ENCODE measurements at places on chromosomes 4 and X.

DNA sequence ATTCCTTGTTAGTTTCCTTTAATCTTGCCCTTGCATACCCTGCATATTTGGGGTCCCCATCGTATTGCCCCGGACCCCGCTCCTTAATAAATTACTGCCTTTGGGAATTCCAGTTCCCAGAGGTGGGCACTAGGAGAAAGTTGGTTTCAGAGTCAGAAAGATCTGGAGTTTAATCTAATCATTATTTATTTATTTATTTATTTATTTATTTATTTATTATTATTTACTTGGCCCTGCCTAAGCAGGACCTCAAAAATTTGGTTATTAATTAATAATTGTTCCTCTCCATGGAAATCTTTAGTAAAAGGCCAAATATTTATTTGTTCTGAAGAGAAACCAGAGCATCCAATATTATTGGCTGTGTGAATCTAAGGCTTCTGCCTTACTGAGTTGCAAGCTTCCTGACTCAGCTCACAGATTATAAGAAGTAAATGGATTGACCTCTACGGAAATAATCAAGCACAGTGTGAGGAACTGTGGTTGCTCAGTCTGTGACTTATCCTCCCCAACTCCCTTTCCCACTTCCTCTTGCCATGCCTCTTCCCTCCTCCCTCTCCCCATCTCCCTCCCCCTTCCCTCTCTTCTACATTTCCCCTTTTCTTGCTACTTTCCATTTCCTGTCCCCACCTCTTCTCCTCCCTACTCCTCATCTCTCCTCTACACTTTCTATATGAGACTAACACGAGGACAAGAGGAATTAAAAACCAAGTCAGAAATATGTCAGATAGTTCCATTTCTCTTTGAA is 61.5 kb upstream of the AP1S2 start:
- DNase-seq = no peak

GRCh38 chr4:7172508-7172907 is 19.8 kb upstream of the SORCS2 start:
- no peak for DNase-seq

GRCh38 chr4:8267077-8267476 is 2.5 kb upstream of the HTRA3 start:
- DNase-seq = peak; percentile 64

DNA sequence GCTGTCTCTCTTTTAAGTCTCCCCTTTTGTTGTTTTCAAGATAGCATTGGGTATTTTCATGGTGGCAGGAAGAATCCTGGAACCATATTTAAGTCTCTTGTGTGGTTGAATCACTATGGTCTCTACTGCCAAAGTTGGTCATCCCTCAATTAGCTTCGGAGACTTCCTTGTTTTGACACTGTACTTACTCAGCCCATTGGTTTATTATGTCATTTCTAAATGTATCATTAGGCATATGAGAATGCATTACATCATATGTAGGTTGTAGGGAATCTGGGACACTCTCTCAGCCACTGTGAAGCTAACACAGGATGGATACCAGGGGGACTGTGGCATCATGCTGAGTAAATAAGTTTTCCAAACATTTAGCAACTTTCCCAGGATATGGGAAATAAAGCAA is 211.8 kb downstream of the DTHD1 start:
- DNase-seq = no peak

- DNase-seq = no peak
Observed at GRCh38 chr4:100738196-100739165, 220.7 kb upstream of the EMCN start.

DNA sequence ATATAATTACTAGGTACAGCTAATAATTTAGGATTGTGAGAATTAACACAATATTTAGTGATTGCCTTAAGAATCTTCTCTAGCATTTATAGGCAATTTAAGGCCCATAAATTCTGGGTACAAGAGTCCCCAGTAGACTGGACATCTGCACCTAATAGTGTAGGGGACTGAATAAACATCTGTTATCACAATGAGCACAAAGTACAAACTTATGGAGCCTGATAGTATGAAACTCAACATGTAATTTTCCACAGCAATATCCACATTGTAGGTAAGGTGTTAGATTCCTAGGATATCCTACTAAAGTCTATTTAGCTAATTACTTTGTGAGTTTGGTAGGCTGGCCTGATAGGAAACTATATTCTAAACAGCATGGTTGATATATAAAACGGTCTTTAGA is 178.3 kb downstream of the FAM13A start:
- no peak for DNase-seq

DNA sequence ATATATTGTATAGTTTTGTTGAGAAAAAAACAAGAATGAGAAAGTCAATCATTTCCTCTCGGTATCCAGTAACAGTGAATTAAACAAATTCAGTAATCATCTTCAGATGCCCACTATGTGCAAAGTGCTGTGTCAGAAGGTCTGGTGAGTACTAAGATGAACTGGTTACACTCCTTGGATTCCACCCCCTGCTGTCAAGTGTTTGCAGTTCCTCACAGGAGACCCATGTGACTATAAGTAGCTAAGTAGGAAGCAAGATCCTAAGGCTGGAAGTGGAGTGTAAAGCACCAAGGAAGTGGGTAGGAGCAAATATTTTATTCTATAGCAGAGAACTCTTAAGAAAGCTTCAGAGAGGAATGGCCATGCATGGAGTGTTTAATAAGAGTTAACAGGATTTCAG is 73.6 kb downstream of the SNX25 start:
- DNase-seq = no peak

DNA sequence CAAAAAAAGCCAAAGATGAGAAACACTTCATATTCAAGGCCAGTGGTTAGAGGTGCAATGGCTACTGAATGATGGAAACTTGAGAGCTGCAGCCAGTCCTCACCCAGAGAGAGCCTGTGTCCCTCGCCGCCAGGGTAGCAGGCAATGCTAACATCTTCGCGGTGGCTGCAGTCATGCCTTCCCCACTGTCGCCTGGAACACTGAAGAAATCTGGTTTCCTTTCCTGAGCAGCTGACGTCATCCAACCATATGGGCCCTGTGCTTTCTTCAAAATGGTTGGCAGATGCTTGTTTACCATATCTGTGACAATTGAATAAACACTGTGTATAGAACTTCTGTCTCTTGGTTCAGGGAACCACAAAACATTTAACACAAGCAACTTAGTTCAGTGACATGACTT is 39.7 kb downstream of the PRSS12 start:
- DNase-seq = no peak

DNA sequence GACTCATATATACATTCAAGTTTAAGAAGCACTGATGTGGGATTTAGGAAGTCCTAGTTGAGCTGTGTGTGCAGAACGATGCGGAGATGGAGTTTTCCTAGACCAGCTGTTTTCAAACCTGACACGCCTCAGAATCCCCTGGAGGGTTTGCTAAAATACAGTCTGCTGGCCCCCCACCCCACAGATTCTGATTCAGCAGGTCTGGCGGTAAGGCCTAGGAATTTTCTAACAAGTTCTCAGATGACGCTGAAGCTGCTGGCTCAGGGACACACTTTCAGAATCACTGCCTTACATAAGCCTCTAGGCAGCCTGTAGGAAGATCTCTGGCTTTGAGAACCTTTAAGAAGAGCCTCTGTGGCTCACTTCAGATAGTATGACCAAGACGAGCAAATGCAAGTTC is 73.1 kb downstream of the PHEX start:
- no peak for DNase-seq

- no peak for DNase-seq
Observed at GRCh38 chr4:123462007-123462406, 65.4 kb downstream of the SPRY1 start.

GRCh38 chr4:116880625-116881024 is 204.8 kb downstream of the TRAM1L1 start:
- DNase-seq = no peak

GRCh38 chr4:142443469-142443868 is 402.6 kb downstream of the INPP4B start:
- DNase-seq = no peak

DNA sequence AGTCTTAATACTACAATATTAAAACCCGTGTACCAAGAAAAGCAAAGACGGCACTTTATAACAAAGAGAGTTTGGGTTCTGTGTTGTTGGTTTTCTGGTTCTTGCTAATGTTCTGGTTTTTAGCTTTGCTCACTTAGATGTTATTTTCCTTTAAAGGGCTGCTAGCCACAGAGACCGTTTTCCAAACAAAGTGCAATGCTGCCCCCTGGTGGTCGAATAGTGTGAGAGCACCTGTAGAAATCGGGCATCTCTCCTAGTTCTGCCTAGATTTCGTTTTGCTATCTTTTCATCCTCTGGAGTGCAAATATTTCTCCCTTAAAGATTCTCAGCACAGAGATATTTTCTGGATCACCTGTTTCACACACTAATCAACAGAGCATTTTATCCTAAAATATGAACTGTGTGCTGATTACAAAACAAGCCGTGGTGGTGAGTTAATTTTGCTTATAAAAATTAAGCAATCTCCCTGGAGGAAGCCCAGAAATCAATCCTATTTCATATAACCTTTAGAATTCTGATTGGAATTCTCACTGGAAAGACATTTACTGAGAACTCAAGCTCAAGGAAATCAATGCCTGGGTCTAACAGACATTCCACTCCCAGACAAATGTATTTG is 334.5 kb upstream of the NOCT start:
- DNase-seq = peak; percentile 85

DNA sequence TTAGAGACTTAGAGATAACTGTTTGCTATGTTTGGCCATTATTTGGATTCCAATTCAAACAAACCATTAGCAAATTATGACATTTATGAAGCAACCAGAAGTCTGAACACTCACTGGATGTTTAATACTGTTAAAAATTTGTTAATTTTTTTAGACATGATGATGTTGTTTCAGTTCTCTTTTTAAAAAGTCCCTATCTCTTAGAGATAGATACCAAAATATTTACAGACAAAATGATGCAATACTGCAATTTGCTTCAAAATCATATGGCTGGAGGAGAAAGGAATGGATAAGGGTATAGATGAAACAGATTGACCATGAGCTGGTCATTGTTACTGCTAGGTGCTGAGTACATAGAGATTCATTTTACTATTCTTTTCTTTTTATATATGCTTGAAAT is 534.6 kb downstream of the BCOR start:
- DNase-seq = no peak

GRCh38 chr4:141009129-141009528 is 124.1 kb downstream of the RNF150 start:
- no peak for DNase-seq

- DNase-seq = peak; percentile 63
Observed at GRCh38 chr4:112075129-112075753, 70.0 kb upstream of the FAM241A start.

DNA sequence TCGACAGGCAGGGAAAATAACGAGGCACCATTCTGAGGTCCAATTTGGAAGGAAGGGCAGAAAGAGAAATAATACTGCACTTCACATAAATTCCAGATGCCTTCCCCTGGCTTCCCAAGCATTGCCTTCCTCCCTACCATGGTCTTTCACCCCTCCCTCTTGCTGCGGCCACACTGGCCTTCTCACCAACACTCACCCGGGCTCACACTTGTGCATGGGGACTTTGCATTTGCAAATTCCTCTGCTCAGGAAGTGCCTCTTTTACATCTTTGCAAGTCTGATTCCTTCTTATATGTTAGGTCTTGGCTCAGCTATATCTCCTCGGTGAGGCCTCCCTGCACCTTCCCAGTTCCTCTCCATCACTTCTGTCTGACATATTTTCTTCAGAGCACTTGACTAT is 199.4 kb downstream of the CHIC2 start:
- no peak for DNase-seq

DNA sequence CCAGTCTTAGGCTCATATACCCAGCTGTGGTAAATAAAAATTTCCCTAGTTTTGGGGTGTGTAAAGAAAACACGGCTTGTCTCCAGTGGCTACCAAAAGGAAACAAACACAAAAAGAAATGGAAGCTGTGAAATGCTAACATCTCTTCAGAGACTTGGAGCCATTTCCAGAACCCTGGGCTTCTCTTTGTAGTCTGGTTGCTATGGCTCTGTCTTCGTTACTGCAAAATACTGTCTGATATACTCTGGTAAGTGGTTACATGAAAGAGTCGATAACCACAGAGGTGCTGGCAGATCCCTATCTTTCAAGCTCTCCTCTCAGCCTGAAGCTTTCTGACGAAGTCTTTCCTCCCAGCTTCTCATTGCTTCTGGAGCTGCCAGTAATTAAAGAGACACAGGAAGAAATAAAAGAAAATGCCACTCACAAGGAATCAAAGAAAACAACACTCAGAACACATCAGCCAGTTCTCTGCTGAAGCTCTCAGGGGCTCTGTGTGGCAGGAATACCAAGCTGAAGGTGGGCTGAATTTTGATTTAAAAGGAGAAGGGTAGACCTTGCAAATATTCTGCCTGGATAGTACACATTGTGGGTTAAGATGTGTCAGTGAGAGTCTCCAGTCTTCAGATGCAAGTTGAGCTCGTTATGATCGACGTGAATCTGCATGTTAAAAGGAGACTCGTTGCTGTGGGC is 107.6 kb upstream of the FAM9C start:
- no peak for DNase-seq

DNA sequence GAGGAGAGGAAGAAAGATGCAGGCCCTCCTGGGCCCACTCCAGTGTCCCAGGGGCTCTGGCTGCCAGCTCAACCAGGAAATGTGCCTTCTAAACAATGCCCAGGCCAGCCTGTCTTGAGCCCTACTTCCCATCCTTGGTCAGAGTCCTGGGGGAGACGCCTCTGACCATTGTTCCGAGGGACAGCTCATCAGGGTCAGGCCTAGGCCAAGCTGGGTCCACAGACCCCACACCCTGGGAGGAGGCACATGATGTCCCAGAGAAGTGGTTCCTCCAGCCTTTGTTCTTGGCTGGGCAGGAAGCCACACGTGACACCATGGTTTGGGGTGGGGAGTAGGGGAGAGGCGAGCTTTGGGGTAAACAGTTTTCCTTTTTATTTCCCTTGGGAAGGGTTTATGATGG is 102.5 kb downstream of the EFNB1 start:
- no peak for DNase-seq

GRCh38 chrX:53732797-53733196 is 46.3 kb upstream of the HUWE1 start:
- DNase-seq = no peak

DNA sequence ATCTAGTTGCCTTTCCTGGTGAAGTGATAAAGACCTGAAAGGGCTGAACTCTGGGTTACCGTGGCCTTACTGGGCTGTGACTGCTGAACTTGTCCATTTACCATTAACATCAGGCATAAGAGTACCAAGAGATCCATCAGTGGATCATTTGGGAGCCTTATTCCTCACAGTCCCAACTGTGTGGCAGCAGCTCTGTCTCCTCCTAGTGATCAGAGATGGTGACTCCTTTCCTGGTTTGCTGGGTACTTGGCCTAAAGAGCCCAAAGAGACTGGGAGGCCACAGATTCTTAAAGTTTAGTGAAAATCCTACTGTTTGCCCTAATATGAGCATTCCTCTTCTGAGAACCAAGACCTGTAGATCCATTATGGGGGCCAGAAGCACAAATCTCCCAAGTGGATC is 56.3 kb upstream of the ATP6AP2 start:
- DNase-seq = no peak

- no peak for DNase-seq
Observed at GRCh38 chr4:128155874-128156456, 94.9 kb downstream of the LARP1B start.

GRCh38 chr4:48130100-48130499 is 4.0 kb downstream of the TXK start:
- DNase-seq = no peak

- no peak for DNase-seq
Observed at GRCh38 chr4:147339100-147339499, 141.8 kb upstream of the EDNRA start.

Data from hematopoietic multipotent progenitor cell treated with erythropoietin and hydrocortisone succinate and interleukin-3 and kit ligand, for 8 days (in vitro differentiated cells).